ENCODE measurements at places on chromosomes 1 and 21.

DNA sequence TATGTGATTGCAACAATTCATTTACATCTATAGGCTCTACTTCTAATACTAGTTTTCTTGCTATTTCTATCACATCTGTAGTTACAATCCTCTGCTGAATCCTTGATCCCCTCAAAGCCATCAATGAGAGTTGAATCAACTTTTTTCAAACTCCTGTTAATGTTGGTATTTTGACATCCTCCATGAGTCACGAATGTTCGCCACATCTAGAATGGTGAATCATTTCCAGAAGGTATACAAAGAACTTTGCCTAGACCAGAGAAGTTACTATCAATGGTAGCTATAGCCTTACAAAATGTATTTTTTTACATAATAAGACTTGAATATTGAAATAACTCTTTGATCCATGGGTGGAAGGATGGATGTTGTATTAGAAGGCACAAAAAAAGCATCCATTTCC lies 110.0 kb downstream of the AMY1C start:
- no peak for DNase-seq

DNA sequence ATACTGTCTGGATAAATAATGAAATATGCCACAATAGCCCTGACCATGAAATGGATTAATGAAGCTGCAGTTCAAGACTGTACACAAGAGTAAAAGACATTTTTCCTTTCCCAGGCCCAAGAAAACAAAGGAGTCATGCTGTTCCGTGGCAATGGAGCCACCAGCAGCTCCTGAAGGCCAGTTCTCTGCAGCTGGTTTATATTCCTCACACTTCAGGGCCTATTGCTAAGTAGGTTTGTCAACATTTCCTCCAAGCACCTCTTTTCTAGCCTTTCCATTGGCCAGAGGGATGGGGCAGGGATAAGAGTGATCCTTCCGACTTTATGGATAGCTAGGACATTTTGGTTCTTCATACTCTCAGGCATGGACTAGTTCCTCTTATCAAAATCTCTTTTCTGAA lies 24.2 kb upstream of the RGL1 start:
- no peak for DNase-seq

DNA sequence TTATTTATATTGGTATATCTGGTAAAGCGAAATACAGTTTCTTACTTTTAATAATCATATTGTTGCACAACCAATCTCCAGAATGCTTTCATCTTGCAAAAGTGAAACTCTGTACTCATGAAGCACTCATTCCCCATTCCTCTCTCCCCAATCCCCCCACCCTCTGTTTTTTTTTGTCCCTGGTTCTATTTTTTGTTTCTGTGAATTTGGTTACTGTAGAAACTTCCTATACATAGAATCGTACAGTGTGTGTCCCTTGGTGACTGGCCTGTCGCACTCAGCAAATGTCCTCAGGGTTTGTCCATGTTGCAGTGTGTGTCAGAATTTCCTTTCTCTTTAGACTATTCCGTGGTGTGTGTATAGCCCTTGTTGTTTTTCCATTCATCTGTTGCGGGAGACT lies 7.9 kb upstream of the NLRP3 start:
- DNase-seq = no peak

DNA sequence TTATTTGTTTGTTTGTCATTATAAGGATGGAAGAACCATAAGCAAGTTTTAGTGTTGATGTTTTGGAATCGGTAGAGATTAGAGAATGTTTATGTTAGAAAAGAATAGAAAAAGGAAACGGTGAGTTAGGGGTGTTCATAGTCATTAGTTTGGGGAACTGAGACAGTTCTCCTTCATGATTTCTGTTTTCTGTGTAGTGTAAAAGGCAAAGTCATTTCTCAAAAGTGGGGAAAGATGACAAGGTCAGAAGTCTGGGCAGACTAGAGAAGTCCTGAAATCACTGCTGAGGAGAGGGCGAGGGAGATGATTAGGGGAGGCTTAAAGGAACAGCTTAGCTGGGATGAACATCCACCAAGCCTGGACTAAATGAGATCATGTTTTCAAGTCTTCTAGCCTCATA lies 498.9 kb downstream of the TTLL7 start:
- DNase-seq = no peak

DNA sequence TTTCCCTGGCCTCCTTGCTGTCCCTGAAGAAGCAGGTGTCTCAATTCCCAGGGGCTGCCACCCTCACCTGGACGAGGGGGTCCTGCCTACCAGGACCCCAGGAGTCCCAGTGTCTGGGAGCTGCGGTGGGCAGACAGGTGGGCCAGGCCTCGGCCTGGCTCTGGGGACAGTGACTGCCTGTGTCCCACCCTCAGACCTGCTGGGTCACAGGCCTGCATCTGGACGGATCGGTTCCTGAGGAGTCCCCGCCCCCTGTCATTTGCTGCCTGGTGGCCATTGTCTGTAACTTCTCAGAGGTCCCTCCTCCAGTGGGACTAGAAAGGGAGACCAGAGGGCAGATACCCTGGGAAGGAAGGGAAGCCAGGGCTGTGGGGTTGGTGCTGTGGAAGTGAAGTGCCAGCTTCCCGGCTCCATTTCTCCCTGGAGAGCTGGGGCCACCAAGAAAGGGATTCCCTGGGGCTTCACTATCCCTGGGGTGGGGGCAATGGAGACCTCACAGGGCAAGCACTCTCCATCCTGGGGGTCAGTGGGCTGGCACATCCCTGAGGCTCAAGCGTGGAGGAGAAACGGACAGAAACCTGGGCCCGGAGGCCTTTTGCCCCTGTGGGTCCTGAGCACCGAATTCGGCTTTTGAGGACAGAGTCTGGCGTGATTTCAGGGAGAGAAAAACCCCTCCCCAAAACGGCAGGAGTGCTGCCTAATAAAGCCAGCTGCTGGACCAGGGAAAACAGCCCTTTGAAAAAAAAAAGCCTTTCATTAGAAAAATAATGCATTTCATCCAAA lies 157.3 kb downstream of the PEX14 start:
- no peak for DNase-seq

GRCh38 chr1:72954943-72955342 lies 672.6 kb upstream of the NEGR1 start:
- no peak for DNase-seq

DNA sequence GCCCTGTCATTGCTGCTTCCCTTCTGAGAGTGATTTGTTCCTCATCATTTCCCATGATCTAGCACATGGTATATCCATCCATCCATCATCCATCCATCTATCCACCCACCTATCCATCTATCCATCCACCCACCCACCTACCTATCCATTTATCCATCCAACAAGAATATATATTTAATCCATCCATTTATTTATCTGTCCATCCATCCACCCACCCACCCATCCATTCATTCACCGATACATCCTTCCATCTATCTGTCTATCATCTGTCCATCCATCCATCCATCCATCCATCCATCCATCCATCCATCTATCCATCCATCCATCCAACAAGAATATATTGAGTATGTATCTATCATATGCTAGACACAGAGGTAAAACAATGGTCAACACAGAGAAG lies 100.0 kb upstream of the ACTL8 start:
- DNase-seq = no peak

DNA sequence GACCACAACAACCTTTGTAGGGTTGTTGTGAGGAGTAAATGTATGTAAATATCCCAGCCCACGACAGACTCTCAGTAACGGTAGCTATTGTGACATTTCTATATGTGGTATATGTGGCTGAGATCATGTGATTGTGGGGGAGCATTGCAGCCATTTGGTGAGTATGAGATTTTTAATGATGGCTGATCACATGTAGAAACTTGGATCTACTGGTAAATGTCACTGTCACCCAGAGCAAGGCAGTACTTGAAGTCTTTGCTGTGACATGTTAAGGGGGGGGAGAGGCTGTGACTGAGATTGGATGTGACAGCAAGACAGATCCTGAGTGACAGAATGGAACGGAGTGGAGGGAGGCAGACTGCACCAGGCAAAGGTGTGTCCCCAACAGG lies 23.9 kb upstream of the MEF2D start:
- no peak for DNase-seq

GRCh38 chr1:99527078-99527477 lies 118.8 kb upstream of the PALMD start:
- DNase-seq = no peak

DNA sequence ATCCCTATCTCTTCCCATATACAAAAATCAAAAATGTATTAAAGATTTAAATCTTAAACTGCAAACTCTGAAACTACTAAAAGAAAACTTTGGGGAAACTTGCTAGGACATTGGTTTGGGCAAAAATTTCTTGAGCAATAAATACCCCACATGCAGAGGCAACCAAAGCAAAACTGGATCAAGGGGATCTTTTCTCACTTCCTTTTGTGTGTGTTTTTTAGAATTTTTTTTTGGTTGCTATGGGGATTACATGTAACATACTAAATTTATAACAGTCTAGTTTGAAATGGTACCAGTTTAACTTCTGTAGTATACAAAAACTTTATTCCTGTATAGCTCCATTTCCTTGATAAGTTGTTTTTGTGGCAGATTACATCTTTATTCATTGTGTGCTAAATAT lies 16.8 kb downstream of the MAST2 start:
- no peak for DNase-seq

GRCh38 chr1:111481387-111482221 lies 7.8 kb downstream of the C1orf162 start:
- peak; percentile 67 for DNase-seq

DNA sequence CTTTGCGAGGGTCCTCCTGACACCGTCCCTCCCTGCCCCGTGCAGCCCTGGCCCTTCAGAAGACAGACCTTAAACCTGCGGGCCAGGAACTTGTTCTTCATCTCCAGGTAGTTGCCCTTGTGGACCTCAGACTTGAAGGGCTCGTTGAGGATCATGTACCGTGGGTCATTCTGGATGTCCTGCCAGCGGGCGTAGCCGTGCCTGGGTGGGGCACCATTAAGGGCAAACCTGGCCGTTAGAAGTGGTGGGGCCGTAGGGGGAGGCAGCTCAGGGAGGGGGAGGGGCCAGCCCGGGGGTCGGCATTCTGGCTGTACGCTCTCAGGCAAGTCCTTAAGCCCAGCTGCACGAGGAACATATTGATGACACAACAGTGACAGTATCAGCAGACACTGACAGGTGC lies 64.6 kb downstream of the KCNAB2 start:
- no peak for DNase-seq

GRCh38 chr1:182565537-182565936 lies 23.5 kb downstream of the RNASEL start:
- no peak for DNase-seq

DNA sequence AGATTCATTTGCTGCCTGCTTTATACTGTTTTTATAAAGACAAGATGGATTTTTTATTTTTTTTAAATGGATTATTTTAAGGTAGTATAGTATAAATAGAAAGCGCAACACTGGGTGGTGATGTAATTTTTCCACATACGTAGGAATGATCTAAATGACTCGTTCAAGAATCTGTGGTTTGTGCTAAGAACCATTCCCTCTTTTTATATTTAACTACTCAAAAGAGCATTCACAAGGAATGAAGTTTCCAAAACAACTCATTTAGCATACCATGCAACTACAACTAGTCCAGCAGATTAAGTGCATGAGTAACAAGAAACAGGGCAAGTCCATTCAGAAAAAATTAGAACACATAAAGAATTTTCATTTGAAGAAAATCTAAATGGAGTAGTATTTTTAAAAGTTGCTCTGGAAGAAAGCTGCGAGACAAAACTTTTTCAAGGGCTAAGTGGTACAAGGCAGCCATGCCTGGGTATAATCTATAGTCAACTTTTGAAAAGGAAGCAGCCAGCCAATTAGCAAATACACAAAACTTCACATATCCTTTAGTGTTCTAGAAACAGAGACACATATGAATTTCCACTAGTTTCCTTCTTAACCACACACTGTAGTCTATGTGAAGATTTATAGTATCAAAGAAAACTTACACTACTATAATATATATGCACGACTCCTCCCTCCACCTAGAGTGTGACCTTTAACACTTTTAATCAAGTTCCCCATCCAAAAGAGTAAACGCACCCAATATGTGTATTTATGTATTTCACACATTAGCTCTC lies 23.4 kb downstream of the GTF2B start:
- DNase-seq = no peak
